Epithelial cell of umbilical artery (primary cell): ENCODE measurements at places on chromosomes 7 and 10. TPM values are rescaled to one million over a fixed set of nuclear protein-coding genes. Genes with fewer than 3 reads are reported as not detected.

Gene ZKSCAN1
- 27.5 and 32.8 TPM in 2 replicates for total RNA-seq

Gene MRC1
- total RNA-seq = under 0.01 and 0.61 TPM in 2 replicates

Gene HMX3
- not detected in 2 replicates for total RNA-seq

Gene CYP2W1
- total RNA-seq = not detected in 2 replicates

Gene C10orf71
- total RNA-seq = not detected in 2 replicates

Gene GDF2
- not detected in 2 replicates for total RNA-seq

Gene ETV1
- total RNA-seq = 7.8 and 8.1 TPM in 2 replicates

Gene CCL24
- total RNA-seq = not detected in 2 replicates

Gene CTNNA3
- total RNA-seq = not detected in 2 replicates

Gene ZNF248
- total RNA-seq = 4.5 and 6.8 TPM in 2 replicates

Gene NUTM2A
- 0.15 TPM in 1 of 2 replicates, not detected in the other for total RNA-seq

Gene VIPR2
- not detected in 2 replicates for total RNA-seq

Gene PHKG1
- not detected in 2 replicates for total RNA-seq

Gene CFAP70
- 0.30 and 0.32 TPM in 2 replicates for total RNA-seq

Gene LOXL4
- 0.32 and 2.6 TPM in 2 replicates for total RNA-seq

Gene SKIDA1
- total RNA-seq = 0.32 and 0.46 TPM in 2 replicates

Gene CCDC172
- not detected in 2 replicates for total RNA-seq

Gene KCND2
- total RNA-seq = 0.32 and 1.5 TPM in 2 replicates

Gene ATRNL1
- under 0.01 TPM in 1 of 2 replicates, not detected in the other for total RNA-seq

Gene SEPHS1
- 34.8 and 40.4 TPM in 2 replicates for total RNA-seq

Gene PRPS1L1
- total RNA-seq = not detected in 2 replicates

Gene TAS2R39
- total RNA-seq = not detected in 2 replicates

Gene GHRHR
- total RNA-seq = not detected in 2 replicates

Gene PRKG1
- total RNA-seq = 1.1 and 1.6 TPM in 2 replicates

Gene ADCY1
- total RNA-seq = 0.32 and 0.61 TPM in 2 replicates

Gene CUX1
- 16.2 and 29.9 TPM in 2 replicates for total RNA-seq

Gene CALHM1
- not detected in 2 replicates for total RNA-seq

Gene TLL2
- under 0.01 TPM in 1 of 2 replicates, not detected in the other for total RNA-seq

Gene TFPI2
- 40.3 and 254 TPM in 2 replicates for total RNA-seq

Gene KNDC1
- under 0.01 and 0.15 TPM in 2 replicates for total RNA-seq

Gene SLC13A4
- not detected in 2 replicates for total RNA-seq

Gene SUPV3L1
- total RNA-seq = 26.3 and 31.9 TPM in 2 replicates

Gene PBLD
- total RNA-seq = 1.9 and 3.5 TPM in 2 replicates

Gene TMEM26
- 2.0 and 3.6 TPM in 2 replicates for total RNA-seq

Gene CYP2C9
- not detected in 2 replicates for total RNA-seq

Gene TBATA
- not detected in 2 replicates for total RNA-seq

Gene NPY4R2
- total RNA-seq = not detected in 2 replicates

Gene ASB15
- total RNA-seq = not detected in 2 replicates

Gene MYOZ1
- not detected in 2 replicates for total RNA-seq

Gene TMEM213
- not detected in 2 replicates for total RNA-seq

Gene ADO
- 19.2 and 20.8 TPM in 2 replicates for total RNA-seq

Gene SLC26A3
- not detected in 2 replicates for total RNA-seq

Gene PTF1A
- not detected in 2 replicates for total RNA-seq

Gene ARHGAP12
- total RNA-seq = 29.2 and 35.7 TPM in 2 replicates

Gene FAM200A
- total RNA-seq = 5.6 and 6.2 TPM in 2 replicates

Gene PAOX
- total RNA-seq = 6.4 and 9.1 TPM in 2 replicates

Gene TBXAS1
- 17.6 and 18.5 TPM in 2 replicates for total RNA-seq

Gene ITGA8
- total RNA-seq = under 0.01 and 0.32 TPM in 2 replicates

Gene SRRM3
- total RNA-seq = 0.91 and 1.3 TPM in 2 replicates

Gene MKX
- under 0.01 TPM in 1 of 2 replicates, not detected in the other for total RNA-seq

Gene CRYGN
- not detected in 2 replicates for total RNA-seq

Gene HTR5A
- not detected in 2 replicates for total RNA-seq

Gene CRHR2
- total RNA-seq = not detected in 2 replicates

Gene ACHE
- under 0.01 and 0.15 TPM in 2 replicates for total RNA-seq

Gene PROSER2
- total RNA-seq = 5.3 and 6.5 TPM in 2 replicates

Gene NUPR2
- not detected in 2 replicates for total RNA-seq

Gene GTF2IRD1
- total RNA-seq = 4.5 and 5.8 TPM in 2 replicates

Gene CFAP69
- 1.2 and 1.6 TPM in 2 replicates for total RNA-seq

Gene TRPV5
- not detected in 2 replicates for total RNA-seq

Gene NEUROD6
- not detected in 2 replicates for total RNA-seq
